Progenitor cell of endocrine pancreas (in vitro differentiated cells): ENCODE measurements at places on chromosomes 6 and 20. TPM values are rescaled to one million over a fixed set of nuclear protein-coding genes. Genes with fewer than 3 reads are reported as not detected.

- DNase-seq: no peak
Measured at GRCh38 chr6:127841811-127842210, 59.0 kb downstream of the THEMIS start.

GRCh38 chr20:43534791-43535350 lies 24.0 kb upstream of the SGK2 start:
- no peak for DNase-seq

GRCh38 chr20:63568986-63569949 lies 4.8 kb downstream of the HELZ2 start:
- DNase-seq: no peak

DNA sequence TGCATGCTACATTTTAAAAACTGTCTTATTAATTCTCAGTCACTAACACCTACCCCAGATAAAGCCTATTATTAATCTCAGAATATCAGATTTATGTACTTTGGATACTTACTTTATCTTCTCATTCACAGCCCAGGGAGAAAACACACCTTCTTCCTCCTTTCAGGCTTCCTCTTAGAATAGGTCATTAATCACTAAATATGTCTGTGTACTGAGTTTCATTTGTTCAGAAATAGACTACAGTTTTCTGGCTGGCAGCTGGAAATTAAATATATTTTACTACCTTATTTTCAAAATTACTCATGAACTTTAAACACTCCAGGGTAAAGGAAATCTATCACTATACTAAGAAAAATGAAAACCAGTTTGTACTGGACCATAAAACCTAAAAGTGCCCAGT lies 147.7 kb upstream of the DST start:
- no peak for DNase-seq

DNA sequence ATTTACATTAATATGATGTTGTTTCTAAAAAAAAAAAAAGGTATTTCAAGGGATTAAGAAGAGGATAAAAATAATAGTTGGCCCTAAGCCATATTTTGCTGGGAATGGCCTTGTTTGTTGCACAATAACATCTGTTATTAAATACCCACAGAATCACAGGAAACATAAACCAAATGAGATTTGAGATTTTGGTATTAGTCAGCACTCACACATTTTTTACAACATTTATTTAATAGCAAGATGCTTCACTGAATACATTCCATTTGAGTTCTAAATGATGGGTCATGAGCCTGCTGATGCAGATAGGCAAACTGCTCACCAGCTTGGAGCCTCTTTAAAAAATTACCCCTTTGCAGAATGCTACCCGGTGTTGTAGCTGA lies 92.9 kb upstream of the ENPP5 start:
- DNase-seq: no peak

DNA sequence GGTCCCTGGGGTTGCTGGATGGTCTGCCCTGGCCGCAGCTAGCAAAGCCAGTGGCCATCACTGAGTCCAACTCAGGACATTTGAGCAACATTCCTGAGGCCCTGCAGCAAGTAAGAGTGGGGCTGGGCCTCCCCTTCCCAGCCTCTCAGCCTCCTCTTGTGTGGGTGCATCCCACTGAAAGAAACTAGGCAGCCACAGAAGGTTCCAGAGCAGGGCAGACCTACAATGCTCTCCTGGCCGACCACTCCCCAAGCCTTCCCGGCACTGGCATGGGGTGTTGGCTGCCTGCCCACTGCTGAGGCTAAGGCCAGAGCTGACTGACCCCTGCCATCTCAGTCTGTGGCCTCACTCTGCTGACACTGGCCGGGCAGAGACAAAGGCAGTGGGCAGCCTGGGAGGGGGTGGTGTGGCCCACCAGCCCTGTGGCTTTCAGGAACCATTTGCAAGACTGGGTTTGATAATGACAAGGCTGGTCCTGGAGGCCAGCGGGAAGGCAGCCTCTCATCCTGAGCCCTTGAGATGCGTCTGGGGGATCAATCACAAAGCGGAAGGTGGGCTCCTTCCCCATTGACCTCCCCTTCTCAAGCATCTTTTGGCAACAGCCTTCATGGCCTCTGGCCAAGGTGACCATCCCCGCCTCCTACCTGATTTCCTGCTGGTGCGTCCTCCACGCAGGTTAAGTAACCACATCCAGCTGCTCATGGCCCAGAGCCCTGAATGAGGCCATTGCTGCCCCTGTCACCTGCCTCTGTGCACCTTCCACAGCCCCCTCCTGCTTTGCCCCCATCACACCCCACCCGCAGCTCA lies 9.6 kb downstream of the DLGAP4 start:
- DNase-seq: no peak

MYL9 gene
- total RNA-seq: 31.0 and 46.0 TPM in 2 replicates
